ENCODE measurements at places on chromosomes 11 and 22. TPM values are rescaled to one million over a fixed set of nuclear protein-coding genes. Genes with fewer than 3 reads are reported as not detected.

DNA sequence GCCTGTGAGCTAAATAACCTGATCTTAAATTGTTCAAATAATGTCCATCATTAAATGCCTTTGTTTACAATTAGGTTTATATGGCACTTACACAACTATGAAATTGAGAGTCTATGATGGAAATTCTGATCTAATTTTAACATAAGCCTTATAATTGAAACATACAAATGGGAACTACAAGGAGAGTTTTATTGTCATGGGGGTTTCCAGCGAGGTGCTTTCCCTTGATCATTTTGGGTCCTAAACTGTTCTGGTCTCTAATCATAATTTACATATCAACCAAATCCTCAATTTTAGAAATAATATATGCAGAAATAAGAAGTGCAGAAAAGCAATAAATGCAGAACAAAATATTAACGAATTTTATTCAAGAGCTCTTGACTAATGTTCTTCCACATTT is 44.9 kb downstream of the RRAS2 start:
- no peak for DNase-seq

DNA sequence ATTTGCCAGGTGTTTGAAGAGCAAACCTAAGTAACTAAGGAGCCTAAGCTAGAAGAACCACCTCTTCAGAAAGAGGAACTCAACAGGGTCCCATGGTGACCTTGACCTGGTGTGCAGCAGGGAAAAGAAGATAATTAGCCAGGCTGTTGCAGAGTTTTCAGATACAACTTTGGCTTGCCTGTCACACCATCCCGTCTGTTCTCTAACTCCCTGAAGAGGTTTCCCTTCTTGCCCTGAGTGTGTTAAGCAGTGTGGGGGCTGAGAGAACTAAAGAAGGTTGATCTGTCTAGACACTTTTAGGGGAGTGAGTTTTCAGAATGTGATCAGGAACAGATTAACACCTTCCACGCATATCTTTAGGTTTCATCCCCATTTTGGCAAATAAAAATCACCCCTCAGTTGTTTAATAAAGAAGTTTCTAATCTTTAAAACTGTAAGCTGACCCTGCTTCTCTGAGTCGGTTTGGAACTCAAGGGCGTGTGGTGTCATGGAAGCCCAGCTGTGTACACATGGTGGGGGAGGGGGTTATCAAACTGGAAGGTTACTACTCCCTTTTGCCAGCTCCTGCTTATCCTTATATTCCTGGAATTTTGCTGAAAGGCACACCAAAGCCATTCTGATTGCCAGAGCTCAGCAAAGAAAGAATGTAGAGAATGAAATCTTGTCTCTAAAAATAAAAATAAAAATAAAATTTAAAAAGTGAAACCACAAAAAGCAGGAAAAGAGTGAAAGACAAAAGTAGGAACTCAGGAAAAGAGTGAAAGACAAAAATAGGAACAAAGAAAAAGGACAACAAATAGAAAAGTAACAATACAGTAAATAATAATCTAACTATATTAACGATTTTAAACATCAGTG is 70.2 kb downstream of the DBX1 start:
- DNase-seq: no peak

DNA sequence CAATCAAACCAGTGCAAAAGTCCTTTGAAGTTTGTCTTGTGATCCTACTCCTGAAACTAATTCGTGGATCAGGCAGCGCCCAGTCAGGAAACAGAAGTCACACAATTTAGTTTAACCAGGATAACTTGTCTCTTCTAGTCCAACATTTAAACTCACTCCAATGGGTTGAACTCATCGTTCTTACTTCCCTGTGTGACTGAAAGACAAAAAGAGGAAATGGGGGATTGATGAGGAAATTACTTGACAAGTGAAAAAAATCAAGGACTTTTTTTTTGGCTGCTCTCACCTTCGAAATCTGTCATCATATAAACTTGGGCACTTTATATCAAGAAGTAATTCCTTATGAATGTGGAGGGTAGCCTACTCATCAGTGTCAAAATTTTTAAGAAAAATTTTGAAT is 78.4 kb downstream of the HSD17B12 start:
- no peak for DNase-seq

DNA sequence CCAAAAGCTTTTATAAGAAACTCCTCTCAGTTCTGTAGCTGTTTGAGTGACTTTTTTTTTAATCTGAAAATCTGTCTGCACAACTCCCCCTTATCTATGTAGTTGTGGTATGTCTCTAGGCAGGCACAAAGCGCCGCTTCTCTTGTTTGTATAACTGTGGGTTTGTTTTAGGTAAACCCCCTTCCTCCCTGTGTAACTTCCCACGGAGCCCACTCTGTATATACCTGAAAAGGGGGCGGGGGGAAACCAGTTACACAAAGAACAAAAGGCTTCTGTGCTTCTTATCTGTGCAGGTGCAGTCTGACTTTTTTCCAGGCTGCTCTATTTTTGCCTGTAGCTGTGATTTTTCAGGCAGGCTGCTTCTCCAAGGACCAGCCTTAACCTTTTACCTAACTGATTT is 13.2 kb downstream of the OR10AG1 start:
- no peak for DNase-seq

GRCh38 chr11:57085611-57086010 is 96.1 kb upstream of the LRRC55 start:
- DNase-seq: no peak

DNA sequence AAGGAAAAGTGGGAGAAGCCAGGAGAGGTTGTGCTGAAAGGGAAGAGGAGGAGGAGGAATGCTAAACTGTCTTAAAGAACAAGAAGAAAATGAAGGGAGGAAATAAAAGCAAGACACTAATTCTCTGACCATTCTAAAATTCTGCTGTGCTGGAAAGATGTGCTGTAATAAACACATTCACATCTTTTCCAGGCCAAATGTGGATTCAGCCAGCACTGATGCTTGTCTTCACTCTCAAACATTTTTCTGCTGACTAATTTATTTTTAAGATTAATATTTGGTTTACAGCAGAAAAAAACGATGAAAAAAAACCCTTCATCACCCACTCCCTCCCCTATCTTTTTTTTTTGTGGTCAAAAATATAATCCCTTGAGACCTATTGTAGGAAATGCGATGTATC is 223.6 kb downstream of the SWAP70 start:
- no peak for DNase-seq

- DNase-seq: no peak
Measured at GRCh38 chr11:124937336-124937935, 1.6 kb upstream of the HEPACAM start.

The DDI1 gene
- polyA plus RNA-seq: 0.07 TPM

The NAALADL1 gene
- 17.0 TPM for polyA plus RNA-seq

The MRGPRX3 gene
- not detected for polyA plus RNA-seq

The MIAT gene
- polyA plus RNA-seq: 3.9 TPM

The LAMTOR1 gene
- 82.3 TPM for polyA plus RNA-seq

The PHF21A gene
- polyA plus RNA-seq: 14.1 TPM
